GDM1 (cell line): ENCODE measurements at places on chromosomes 3 and 15.

DNA sequence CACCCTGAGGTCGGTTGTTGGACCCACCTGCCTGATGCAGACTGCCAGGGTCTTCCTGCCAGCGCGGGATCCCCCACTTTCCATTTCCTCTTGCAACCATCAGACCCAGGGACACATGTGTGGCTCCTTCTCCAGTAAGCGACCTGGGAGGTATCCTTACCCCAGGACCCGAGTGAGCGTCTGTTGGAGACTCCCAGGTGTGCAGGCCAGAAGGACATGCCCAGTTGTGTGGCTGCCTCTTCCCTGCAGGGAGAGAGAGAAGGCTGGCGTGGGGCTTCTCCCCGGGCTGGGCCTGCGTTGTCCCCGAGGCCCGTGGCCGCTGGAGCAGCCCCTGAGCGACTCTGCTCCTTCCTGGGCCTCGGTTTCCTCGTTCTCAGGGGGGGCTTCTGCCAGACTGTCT lies 56.8 kb downstream of the APBA2 start:
- DNase-seq: no peak

GRCh38 chr3:159724627-159725026 lies 264.0 kb upstream of the IL12A start:
- no peak for DNase-seq

- DNase-seq: no peak
These were observed 9.0 kb downstream of the C2CD4A start for GRCh38 chr15:62075595-62076277.

- no peak for DNase-seq
These were observed 1013.1 kb downstream of the NTRK3 start for GRCh38 chr15:87243474-87243873.

GRCh38 chr3:110628650-110629301 lies 442.8 kb upstream of the NECTIN3 start:
- no peak for DNase-seq

DNA sequence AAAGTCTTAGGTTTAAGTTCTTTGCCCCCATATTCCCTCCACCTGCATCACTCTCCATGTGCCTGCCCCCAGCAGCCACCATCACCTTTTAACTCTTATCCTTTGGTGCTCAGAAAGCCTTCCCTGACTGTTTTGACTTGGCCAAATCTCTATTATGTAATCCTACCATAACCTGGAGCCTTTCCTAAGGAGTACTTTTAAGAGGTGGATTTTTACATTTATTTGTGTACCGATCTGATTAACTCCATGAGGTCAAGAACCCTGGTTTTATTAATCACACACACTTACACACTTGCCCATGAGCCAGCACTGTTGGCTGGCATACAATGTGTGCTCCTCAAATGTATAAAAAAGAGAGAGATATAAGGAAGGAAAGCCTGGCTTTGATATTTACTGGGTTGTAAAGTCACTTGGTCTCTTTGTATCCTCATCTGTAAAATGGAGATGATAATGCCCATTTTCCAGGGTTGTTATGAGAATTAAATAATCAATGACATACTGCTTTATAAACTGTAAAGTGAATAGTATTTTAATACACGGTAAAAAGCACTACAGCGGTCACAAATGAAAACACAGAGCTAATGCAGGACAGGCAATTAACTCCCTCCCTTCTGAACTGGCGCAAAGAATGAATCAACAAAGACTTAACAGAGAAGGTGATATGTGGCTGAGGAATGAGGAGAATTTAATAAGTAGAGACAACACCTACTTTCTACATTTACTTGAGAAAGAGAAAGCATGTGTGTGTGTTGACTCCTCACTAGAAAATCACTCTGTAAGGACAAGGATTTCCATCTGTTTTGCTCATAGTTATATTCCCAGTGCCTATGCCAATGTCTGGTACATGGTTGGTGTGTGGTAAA lies 45.4 kb downstream of the ATP13A4 start:
- DNase-seq: no peak

DNA sequence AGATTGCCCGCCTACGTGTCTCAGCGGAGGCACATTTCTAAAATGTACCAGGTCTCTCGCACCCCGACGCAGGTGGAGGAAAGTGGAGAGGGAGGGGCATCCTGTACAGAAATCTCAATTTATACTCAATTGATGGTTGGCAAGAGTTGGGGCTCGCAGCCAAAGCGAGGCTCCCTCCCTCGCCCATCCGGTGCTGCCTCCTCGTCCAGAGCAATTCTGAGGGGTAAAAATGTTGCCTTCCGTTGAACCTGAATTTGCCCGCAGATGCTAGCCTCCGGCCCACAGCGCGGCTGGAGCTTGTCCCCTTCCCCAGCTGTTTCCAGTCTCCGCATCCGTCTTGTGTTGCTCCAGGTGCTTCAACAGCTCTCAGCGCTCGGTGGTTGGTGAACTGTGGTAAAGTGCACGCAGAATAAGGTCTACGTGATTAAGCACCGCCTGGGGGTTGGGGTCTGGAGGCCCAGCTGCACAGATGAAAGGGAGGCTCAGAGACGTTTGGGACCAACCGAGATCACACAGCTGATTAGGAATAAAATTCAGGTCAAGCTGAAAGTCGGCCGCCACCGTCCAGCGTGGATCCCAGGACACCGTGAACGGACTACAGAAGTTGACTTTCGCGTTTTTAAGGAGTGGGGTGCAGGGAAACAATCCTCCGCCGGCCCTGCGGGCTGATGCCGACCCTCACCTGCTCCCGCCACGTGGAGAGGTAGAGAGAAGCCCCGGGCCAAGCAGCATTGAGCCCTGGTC lies 846 bp upstream of the POLG start:
- no peak for DNase-seq

DNA sequence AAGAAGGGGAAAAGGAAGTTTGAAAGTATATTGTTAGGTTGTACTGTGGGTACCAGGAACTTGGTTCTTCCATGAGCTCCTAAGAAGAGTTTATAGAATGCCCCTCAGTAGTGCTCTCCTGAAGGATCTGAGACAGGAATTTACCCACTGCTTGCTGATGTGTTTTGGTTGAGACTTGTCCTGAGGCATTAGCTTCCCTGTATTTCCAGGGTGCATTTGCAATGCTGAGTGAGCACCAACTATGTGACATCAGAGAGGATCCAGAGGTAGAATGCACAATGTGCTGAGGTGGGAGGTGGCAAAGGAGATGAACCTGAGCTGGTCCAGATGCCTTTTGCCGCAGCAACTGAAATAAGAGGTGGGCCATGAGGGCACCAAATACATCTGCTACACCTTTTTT lies 64.3 kb upstream of the LRRC3B start:
- DNase-seq: no peak

GRCh38 chr3:10338591-10339353 lies 17.9 kb upstream of the SEC13 start:
- DNase-seq: peak; percentile 15

DNA sequence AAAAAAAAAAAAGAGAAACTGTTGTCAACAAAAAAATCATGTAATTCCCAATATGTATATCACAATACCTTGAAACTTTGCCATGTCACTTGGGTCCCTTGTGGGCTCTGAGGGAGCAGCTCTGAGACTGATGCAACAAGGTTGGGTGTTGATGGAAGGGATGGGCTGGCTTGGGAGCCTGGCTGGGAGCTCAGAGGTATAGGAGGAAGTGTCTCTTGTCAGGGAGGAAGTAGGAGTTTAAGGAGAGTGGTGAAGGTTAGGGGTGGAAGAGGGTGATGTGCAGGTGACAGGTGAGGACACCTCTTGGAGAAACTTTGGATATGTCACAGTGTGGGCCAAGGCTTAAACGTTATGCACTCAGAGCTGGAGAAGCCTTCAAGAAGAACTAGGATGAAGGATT lies 2.0 kb upstream of the TM6SF1 start:
- no peak for DNase-seq

GRCh38 chr15:55552926-55553325 lies 35.2 kb downstream of the PYGO1 start:
- DNase-seq: no peak

DNA sequence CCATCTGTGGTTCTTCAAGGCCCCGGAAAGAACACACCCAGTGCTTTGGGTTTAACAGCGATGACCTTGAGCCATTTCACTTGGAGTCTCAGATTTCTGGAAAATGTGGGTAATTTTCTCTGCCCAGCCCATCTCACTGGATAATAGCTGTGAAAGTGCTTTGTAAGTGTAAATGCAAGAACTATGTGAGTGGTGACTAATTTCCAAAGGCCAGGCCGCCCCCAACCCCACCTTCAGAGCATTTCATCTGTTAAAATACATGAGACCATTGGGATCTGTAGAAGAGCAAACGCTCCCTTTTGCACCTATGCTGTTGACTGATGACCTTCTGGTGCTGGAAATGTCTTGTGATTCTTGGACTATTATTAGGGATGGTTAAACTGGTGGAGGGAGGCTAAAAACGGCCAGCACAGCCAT lies 196.8 kb upstream of the LPP start:
- no peak for DNase-seq

DNA sequence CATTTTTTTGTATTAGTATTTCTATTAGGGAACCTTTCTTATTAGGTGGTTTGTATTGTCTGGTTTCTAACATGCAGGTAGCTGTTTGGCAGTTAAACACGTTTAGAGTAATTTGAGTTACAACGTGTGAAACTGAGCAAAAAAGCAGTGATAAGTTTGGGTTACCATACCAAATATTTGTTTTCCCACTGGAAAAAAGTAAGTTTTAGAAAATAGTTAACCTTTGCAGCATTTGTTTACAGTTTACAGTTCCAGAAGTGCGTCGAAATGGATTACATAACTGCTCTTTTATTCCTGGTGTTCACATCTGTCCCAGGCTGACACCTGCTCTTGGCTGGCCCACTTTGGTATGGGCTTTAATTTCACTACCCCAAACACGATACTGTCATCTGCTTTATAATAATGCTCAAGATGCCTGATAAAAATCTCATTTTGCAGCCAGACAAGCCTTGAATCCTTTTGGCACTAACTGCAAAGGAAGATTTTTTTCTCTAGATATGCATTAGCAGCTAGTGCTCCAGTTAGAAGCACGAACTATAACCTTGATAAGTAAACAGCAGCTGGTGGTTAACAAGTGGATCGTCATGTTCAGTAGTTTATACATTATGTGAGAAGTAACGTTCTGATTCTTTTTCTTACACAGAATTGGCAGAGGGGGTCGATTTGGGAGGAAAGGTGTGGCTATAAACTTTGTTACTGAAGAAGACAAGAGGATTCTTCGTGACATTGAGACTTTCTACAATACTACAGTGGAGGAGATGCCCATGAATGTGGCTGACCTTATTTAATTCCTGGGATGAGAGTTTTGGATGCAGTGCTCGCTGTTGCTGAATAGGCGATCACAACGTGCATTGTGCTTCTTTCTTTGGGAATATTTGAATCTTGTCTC lies 5.3 kb downstream of the EIF4A2 start:
- no peak for DNase-seq

- no peak for DNase-seq
These were observed 3.2 kb upstream of the ACAN start for GRCh38 chr15:88800026-88800425.

- DNase-seq: no peak
These were observed 205.5 kb downstream of the MFSD1 start for GRCh38 chr3:159007331-159007730.

- no peak for DNase-seq
These were observed 4.8 kb upstream of the SACM1L start for GRCh38 chr3:45684327-45684892.

- no peak for DNase-seq
These were observed 30.9 kb upstream of the SEMA3F start for GRCh38 chr3:50124052-50124799.

DNA sequence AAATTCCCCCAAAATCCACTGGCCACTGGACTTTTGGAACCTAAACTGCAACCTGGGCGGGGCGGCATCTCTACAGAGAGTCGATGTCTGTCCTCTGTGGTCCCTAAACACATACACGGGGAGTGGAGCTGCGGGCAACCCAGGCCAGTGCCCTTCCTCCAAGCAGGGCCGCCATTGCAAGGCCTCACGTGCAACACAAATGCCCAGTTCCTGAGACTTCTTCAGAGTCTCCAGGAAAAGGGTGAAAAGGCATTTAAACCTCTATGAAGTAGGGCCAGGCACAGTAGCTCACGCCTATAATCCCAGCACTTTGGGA lies 4.9 kb downstream of the MUC4 start:
- no peak for DNase-seq

DNA sequence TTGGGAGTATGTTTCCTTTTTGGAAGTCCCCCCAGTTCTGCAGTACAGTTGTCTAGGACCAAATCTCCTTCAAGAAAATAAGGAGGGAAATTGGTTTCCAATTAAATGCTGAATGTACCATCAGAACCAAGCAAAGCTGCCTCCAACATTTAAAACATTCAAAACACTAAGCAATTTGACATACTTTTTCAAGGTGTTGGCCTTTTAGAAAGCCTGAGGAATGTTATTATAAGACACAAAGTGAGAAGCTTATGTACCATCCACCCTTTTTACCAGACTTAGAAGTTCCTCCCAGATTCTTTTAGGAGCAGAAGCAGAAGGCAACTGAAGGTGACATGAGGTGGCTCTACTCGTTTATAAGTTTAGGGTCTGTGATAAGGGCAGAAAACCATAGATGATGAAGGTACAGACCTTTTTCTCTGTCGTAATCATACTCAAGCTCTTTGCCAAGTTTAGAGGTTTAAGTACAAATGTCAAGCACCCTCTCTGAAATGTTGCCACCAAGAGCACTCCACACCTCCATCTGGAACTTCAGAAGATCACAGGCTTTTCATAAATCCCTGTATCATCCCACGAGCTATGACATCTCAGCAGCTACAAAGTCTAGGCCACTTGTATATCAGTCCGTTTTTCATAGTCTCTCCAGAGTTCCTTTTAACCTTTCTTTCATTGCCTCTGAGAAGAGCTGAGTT lies 282.5 kb upstream of the THBS1 start:
- DNase-seq: no peak

DNA sequence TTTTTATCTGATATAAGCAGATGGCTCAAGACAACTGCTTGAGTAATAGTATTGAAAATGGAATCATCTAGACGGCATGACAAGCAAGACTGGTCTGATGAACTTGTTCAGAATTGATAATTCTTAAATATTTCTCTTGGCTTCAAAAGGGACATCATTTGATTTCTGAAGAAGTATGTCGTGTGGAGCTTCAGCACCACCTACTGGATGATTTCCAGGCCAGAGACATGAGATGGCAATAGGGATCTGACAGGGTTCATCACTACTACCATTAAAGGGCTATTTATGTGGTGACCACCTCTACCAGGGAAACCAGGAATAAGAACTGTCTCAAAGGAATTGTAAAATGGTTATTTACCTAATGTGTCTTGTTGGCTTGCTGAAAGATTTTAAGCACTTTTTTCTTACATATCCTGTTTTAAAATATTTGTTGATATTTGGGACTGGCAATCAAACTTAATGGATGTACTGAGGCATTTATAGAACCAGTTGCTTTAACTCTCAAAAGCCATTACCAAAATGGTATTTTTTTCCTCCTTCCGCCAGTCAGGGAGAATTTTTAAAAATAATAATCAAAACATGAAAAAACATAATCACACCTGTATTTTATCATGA lies 99.5 kb upstream of the FAM98B start:
- DNase-seq: peak; percentile 17
